HFF-Myc (cell line): ENCODE measurements at places on chromosomes 12 and 14.

DNA sequence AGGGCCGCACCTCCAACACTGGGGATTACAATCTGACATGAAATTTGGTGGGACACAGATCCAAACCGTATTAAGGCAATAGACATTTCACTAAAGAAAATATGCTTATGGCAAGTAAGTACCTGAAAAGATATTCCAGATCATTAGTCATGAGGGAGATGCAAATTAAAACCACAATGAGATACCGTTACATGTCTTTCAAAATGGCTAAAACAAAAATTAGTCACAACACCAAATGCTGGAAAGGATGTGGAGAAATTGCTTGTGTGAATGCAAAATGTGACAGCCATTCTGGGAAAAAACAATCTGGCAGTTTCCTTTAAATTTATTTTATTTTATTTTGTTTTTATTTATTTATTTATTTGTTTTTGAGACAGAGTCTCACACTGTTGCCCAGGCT, 82.3 kb upstream of the PTGDR start:
- DNase-seq: no peak

- no peak for DNase-seq
Observed at GRCh38 chr14:69625299-69626131, 14.1 kb downstream of the SUSD6 start.

DNA sequence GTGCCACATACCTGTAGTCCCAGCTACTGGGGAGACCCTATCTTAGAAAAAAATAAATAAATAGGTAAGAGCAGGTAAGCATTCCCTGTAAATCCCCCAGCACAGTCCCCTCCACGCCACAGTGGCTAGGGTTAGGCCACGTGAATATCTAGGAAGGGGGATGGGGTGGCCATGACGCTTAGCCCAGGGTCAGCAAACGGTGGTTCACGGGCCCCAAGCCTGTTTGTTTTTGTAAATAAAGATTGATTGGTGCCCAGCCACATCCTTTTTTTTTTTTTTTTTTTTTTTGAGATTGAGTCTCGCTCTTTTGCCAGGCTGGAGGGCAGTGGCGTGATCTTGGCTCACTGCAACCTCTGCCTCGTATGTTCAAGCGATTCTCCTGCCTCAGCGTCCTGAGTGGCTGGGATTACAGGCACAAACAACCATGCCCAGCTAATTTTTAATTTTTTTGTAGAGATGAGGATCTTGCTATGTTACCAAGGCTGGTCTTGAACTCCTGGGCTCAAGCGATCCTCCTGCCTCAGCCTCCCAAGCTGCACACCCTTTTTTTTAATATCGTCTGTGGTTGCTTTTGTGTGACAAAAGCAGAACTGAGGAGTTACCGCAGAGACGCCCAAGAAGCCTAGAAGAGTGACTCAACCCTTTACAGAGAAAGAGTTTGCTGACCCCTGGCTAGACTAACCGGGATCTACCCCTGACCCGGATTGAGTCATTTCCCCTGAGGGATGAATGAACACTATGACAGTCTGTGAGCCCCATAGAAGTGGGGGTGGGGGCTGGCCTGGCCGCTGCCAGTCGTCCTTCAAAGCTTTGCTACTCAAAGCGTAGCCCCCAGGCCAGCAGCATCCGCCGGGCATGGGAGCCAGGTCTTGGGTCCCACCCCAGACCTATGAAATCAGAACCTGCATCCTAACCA, 113.7 kb upstream of the NCOR2 start:
- DNase-seq: peak; percentile 83

DNA sequence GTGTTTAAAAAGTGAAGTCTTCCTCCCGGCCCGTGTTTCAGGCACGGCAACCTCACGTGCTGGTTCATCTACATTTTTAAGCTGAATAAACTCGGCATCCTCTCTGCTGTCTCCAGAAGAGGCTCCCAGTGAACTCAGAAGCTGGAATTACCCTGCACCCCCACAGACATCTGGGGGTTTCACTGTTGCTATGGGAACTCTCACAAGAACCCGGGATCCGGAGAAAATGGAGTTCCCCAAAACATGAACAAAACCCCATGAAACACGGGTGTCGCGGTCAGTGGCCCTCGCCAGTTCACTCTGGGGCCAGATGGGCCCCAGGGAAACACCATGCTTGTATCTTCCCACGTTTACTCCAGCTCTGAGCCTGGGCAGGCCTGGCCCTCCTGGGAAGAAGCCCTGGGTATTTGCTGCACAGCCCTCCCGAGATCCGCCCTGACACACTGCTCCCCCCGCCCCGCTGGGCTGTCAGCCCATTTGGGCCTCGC, 143.7 kb downstream of the PIWIL1 start:
- no peak for DNase-seq

DNA sequence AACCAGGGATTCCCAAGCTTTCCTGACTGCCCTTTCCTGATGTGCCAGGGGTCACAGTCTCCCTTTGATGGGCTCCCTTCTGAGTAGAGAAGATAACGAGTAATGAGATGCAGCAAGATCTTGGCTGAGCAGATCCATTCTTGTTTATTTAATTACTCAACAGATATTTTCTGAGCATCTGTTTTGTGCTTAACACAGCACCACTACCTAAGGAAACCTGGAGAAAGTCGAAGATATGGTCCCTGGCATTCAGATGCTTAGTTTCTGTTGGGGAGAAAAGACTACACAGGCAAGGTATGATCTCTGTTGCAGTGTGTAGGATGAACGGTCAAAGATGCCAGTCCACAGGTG, 3.9 kb downstream of the AJUBA start:
- no peak for DNase-seq

GRCh38 chr14:78202163-78202562, 32.0 kb downstream of the NRXN3 start:
- no peak for DNase-seq

DNA sequence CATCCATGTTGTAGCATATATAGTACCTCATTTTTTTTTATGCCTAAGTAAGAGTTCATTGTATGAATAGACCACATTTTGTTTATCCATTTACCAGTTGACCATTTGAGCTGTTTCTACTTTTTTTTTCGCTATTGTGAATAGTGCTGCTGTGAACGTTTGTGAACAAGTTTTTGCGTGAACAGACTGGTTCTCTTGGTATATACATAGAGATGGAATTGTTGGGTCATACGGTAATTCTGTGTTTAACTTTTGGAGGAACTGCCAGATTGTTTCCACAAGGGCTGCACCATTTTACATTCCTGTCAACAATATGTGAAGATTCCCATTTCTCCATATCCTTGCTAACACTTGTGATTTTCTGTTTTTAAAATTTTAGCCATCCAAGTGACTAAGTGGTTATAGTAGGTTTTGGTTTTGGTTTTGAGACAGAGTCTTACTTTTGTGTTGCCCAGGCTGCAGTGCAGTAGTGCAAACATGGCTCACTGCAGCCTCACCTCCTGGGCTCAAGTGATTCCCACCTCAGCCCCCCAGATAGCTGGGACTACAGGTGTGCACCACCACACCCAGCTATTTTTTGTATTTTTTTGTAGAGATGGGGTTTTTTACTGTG, 68.3 kb upstream of the AMN start:
- DNase-seq: no peak

DNA sequence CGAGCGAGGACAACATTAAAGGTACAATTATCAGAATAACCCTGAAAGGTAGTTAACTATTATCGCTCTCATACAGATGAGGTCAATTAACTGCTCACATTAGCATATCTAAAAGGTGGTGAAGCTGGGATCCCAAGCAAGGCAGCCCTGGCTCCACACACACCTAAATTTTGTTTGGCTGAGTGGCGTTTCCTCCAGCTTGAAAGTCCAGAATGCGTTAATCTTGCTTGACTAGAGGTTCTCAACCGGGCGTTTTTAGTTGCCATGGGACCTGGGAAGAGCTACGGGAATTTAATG, 531 bp downstream of the DLGAP5 start:
- no peak for DNase-seq

GRCh38 chr12:8658346-8658745, 4.3 kb downstream of the MFAP5 start:
- DNase-seq: no peak

DNA sequence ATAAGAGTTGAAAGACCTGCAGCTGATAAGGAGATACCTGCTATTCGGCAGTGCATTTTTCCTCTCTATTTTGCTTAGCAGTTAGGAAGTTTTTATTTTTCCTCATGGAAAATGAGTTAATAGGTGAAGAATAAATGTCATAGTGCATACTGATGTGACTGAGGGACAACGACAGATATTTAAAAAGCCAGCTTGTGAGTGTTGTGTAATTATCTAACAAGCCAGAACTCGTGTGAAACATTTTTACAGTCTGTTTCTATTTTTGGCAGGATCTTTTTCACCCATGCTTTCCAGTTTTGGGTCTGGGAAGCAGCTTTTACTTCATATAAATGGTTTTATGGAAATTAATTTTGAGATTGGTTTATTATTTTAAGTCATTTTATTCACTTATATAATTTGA, 2.9 kb downstream of the FBXO34 start:
- DNase-seq: no peak

DNA sequence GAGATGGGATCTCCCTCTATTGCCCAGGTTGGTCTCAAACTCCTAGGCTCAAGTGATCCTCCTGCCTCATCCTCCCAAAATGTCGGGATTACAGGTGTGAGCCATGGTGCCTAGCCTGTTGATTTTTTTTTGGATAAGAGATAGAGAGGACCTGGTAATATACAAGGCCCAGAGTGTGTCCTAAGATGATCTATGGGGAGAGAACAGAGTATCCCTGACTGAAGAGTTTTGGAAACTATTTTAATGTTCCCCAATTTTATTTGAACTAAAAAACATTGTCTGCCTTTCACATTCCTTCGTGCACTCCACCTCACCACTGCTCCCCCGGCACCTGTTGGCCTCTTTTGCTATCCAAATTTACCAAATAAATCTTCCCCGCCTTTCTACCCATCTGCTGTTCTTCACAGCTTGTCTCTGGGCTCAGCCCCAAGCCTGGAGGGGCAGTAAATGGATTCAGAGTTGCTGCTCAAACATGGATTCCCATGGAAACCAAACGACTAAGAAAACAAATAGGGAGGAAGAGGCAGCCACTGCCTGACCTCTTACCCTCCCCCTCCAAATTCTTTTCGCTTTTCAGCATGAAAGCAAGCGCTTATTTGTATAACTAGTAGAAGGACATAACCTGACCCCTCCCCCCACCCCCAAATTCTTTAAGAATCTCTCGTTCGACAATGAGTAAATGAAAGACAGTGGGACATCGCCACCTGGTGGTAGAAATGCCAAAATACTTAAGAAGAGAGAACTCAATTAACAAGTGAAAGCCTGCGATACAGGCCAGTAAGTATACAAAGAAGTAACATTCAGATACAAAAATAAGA, 22.6 kb downstream of the OR10G3 start:
- peak; percentile 82 for DNase-seq
